ENCODE measurements at places on chromosomes 3 and 15.

DNA sequence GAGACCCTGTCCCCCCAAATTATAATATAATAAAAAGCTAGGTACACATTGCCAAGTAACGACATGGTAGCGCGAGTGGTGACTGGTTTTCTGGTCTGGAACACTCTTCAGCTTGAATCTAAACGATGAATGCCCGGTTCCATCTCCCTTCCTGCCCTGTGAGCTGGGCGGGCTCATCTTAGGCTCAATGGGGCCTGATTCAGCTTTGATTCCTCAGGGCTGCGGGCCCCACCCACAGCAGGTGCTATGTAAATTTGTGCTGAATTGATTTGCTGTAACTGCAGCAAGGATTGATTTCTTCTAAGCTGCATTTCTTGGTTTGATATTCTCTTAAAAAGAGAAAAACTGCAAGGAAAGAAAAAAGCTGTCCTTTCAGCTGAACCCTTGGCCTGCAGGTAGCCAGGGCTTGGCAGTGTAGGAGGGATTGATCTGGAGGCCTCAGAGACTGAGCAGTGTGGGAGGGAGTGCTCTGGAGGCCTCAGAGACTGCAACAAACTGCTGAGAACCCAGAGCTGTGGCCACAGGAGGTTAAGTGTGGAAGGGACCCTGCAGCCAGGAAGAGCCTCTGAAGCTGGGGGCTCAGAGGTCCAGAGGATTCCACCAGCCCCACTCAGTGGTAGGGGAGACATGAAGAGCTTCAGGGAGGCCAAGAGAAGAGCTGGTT lies 231.6 kb downstream of the XXYLT1 start:
- no peak for DNase-seq

DNA sequence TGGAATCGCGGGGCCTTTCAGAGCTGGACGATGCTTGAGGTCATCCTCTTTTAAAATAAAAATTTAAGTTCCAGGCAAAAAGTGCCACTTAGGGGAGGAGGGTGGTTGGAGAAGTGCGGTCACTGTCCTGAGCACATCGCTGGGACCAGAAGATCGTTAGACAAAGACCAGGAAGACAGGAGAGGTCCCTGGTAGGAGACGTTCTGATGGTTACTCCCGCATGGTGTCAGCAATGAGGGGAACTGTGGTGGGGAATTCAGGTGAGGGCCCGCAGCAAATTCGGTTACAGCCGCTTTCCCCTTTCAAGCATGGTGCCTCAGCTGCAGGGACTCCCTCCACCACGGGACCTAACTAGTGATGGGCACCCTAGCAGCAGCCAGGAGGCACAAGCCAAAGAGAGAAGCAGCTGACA lies 1.0 kb upstream of the ISY1 start:
- DNase-seq = peak; percentile 19

DNA sequence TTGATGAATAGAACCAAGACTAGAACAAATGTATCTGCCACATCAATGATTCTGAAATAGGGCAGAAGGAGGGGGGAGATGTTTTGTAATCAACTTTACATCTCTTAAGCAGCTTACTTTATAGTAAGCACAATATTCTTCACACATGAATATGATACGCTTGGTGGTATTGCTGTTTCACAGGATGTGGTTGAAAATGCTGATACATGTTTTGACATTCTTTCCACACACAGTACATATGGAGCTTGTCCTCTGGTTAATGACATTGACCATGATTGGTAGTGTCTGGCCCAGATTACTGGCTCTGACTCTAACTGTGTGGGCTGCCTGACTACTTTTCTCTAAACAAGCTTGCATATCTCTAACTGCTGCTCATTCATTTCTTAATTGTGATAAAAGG lies 168.9 kb downstream of the KLHL25 start:
- peak; percentile 50 for DNase-seq

- DNase-seq = peak; percentile 54
These were observed 3.3 kb downstream of the TUBGCP5 start for GRCh38 chr15:23035964-23036566.

- DNase-seq = no peak
These were observed 542.6 kb downstream of the ZBBX start for GRCh38 chr3:166837535-166837934.

GRCh38 chr15:75095594-75095993 lies 72.2 kb downstream of the PPCDC start:
- DNase-seq = no peak

GRCh38 chr15:80769153-80769828 lies 9.9 kb upstream of the CEMIP start:
- DNase-seq = no peak

- no peak for DNase-seq
These were observed 34.1 kb upstream of the WNT5A start for GRCh38 chr3:55521064-55521737.

DNA sequence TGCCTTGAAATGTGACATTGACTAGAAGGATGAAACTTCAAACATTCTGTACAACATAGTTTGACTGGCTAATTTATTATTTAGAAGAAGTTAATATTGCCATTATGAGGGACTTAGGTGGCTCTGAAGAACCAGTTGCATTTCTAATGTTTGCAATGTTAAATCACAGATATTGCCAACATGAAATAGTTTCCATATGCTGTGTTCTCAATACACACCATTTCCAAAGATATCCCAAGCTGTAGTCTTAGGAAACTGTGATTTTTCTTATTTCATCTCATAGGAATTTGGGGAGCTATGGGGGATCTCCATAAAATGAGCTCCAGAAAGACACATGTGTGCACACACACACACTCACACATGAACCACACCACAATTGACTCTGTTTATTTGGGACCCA lies 36.3 kb downstream of the ALG1L2 start:
- no peak for DNase-seq

DNA sequence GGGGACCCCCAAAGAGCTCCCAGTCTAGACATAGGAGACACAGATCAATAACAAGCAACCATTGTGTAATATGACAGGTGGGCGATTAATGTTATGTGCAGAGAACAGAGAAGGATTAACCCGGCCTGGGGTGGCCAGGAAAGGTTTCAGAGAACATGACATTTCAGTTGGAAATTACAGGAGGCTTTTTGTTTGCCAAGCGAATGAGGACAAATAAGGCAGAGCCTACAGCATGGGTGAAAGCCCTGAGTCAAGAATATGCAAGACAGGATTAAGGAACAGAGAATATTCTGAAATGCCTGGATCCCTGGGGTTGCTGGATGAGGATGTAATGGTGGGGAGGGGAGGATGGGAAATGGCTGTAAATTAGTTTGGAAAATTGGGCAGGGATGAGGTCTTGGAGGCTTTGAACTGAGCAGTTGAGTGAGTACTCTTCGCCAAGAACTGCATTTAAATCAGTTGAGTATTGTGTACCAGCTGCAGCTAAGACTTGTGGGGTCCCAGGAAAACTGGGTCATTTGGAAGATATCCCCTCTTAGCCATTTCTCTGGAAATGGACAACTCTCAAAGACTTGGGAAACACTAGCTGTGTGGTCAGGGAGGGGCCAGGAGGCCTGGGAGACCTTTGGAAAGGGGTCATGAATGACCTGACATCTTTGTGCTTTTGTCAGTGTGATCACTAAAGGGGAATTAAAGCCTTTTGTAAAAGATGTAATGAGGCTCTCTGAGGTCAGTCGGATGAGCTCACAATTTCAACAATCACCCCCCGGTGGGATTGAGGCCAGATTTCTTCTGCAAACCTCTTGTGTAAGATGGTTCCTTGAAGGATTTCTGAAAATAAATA lies 198.6 kb upstream of the NR2E3 start:
- DNase-seq = no peak

DNA sequence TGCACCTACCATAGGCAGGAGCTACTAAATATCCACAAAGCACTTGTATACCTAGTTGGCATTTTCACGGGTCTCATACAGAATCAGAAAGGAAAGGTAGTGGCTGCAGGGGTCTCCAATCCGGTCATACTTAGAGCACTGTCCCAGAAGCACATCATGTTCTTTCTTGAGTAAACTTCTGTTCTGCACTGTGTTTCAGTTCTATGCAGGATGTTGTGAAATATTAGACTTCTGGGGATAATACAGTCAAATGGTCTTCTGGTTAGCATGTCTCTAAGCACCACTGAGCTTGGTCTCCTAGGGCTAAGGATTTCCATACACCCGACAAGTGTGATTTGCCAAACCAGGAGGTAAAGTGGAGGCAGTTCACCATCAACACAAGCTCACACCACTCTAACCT lies 27.9 kb downstream of the MINDY4B start:
- no peak for DNase-seq

- no peak for DNase-seq
These were observed 14.2 kb downstream of the IQGAP1 start for GRCh38 chr15:90402223-90402622.

DNA sequence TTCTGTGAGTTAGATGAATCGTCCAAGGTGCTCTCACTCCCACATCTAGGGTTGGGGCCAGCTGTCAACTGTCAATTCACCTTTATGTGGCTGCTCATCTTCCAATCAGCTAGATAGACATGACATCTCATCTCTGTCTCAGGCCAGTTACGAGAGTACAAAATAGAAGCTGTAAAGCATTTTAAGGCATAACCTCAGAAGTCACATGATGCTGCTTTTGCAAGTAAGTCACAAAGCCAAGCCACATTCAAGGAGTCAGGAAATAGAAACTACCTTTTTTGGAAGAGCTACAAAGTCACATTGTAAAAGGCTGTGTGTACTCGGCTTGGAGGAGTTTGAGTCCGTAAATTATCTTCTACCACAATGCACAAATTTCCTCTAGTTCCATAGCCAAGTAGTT lies 5.1 kb upstream of the CCR1 start:
- no peak for DNase-seq

GRCh38 chr3:145370870-145371269 lies 790.1 kb downstream of the PLOD2 start:
- no peak for DNase-seq

- no peak for DNase-seq
These were observed 66.9 kb downstream of the CCNL1 start for GRCh38 chr3:157093096-157093495.

DNA sequence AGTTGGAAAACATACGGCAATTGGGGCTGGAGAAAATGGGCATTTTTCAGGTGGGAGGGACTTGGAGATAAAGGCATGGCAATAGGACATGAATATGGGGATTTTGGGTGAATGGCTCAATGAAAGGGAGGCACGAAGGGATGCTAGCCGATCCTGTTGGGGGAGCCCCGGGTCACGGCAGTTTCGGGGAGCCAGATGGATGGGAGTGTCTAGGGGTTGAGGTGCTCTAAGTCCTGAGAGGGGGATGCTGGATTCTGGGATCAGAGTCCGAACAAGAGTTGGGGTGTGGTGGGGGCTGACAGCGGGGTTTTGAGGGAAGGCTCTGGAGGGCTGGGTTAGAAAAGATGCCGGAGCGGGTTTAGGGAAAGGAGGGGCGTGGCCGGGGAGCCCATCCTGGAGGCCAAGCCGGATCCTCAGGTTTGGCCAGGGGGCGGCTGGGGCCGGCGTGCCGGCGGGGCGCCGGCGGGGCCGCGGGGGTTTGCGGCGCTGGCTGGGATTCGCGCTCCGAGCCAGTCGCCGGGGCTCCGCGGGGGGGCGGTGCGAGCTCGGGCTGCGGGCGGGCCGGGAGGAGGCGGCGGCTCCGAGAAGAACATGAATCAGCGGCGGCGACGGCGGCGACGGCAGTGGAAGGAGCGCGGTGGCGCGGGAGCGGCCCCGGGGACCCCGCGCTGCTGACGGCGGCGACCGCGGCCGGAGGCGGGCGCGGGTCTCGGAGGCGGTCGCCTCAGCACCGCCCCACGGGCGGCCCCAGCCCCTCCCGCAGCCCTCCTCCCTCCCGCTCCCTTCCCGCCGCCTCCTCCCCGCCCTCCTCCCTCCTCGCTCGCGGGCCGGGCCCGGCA lies at the start of gene TYRO3:
Gene TYRO3, plus strand, starts transcription at position 813 of the 839 bp plus-strand sequence. CDS start 46 bp downstream, outside the sequence.
- peak; percentile 78 for DNase-seq

GRCh38 chr3:47636921-47637320 lies 58.3 kb upstream of the CSPG5 start:
- DNase-seq = no peak

DNA sequence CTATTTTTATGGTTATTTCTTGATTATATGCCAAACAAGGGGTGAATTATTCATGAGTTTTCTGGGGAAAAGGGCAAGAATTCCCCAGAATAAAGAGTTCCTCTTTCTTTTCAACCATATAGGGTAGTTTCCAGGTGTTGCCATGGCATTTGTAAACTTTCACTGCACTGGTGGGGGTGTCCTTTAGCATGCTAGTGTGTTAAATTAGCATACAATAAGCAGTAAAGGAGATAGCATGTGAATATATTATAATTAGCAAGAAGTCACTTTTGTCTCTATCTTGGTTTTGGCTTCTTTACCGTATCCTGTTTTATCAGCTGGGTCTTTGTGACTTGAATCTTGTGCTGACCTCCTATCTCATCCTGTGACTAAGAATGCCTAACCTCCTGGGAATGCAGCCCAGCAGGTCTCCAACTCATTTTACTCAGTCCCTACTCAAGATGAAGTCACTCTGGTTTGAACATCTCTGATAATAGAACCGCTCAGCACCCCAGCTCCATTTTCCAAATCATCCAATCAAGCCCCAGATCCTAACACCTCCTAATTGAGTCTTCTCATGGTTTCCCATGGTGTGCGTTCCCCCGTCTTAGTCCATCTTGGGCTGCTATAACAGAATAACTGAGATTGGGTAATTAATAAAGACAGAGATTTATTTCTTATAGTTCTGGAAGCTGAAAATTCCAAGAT lies 3.4 kb upstream of the SELENOT start:
- DNase-seq = no peak

DNA sequence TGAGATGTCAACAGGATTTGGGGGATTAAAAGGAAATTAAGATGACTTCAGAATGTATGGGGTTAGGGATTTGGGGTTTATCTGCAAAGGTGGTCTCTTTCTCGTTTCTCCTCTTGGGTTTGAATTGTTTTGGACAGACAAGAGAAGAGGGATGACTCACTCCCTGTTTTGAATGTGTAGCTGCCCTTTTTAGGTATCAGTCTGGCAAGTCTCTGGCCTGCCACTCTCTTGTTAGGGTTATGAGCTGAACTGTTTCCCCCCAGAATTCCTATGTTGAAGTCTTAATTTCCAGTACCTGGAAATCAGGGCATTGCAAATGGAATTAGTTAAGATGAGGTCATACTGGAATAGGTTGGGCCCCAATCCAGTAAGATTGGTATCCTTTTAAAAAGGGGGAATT lies 291.7 kb downstream of the MEX3B start:
- DNase-seq = no peak

GRCh38 chr3:66486202-66486601 lies 14.6 kb downstream of the LRIG1 start:
- DNase-seq = no peak

DNA sequence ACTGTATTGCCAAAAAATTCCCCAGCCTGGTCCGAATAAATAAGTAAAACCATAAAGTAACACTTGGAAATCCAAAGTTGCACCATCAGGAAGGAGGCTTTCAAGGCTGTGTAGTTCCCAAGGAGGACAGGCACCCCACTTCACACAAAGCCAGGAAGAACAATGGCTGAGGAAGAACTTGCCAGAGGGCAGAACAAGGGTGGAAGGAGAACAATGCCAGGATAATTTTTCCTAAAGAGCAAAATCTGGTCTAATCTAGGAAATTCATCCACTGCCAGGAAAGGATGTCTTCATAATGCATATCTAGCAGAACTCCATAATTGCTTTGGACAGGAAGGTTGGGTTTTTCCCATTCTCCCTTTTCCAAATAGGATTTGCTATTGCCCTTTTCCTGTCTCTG lies 15.7 kb upstream of the ARID3B start:
- no peak for DNase-seq

- DNase-seq = no peak
These were observed 211.9 kb downstream of the KCNAB1 start for GRCh38 chr3:156332304-156332703.

GRCh38 chr3:148789146-148789545 lies 38.5 kb upstream of the CPB1 start:
- no peak for DNase-seq

- no peak for DNase-seq
These were observed 37.5 kb downstream of the CTDSPL start for GRCh38 chr3:37899101-37899707.

- peak; percentile 0 for DNase-seq
These were observed 241.6 kb downstream of the UACA start for GRCh38 chr15:70521576-70522322.
